Neural crest cell (in vitro differentiated cells): ENCODE measurements at places on chromosomes 2 and 18.

GRCh38 chr18:39190508-39190907 is 1624.9 kb upstream of the CELF4 start:
- no peak for DNase-seq

- DNase-seq, result no peak
Measured at GRCh38 chr2:78175645-78176044, 653.5 kb upstream of the LRRTM4 start.

DNA sequence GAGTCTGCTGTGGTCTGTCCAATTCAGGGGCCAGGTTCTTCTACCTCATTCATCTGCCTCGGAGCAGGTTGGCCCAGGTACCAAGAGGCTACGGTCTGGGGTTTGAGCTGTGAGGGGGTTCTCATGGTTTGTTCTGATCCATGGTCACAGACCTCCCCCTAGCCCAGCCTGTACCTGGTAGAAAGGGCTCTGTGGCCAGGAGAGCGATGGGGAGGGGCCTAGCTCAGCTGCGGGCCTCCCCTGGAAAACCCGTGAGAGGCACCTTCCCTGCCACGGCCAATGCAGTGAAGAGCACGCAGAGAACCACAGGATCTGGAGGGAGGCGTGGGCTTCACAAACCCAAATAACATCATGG is 19.6 kb upstream of the ALLC start:
- no peak for DNase-seq

DNA sequence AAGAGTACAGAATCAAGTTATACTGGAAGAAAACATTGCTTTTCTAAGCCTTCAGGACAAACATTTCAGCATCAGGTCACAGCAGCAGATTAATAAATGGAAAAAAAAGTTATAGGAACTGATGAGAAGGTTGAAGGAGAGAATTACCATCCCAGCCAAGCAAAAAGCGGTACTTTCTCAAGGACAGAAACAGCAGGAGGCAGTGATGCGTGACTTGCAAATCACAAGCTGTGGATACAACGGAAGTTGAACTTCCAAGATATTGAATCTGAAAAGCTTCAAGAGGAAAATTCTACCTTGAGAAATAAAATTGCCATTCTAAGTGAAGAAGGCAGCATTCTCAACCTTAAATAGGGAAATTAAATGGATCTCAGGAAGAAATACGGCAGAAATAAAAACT is 18.5 kb upstream of the SERPINB12 start:
- no peak for DNase-seq

- DNase-seq, result no peak
Measured at GRCh38 chr2:64352292-64352691, 101.7 kb upstream of the LGALSL start.

DNA sequence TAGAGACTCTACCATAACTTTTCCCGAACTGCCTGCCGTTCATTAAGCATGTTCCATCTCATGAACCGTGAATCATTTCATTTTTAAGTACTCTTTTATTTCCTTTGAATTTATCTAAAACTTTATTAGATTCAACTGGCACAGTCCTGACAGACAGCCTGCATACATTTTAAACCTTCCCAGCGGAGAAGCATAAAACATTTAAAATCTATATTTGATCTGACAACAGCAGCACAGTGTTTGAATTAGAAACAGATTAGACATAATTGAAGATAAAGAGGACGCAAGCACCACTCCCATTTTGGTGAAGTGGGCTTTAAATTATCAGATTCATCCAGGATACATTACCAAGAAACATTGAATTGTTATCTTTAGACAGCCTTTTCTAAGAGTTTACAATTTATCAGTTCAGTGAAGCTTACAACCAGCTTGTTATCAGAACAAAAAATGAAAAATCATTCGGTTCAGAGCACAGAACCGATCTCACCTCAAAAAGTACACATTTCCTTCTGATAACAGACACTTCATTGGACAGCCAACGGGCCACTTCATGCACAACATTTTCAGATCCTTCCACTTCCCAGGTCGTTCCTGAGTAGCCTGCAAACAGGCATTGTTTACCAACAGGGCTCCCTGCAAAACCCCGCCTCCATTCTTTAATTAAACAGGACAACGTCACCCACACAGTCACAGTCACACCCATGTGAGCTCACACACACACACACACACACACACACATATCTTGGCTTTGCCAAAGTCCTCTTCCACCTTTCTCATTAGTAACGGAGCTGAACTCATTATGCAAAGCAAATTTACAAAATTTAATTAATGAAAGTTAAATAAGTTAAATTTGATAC is 171.2 kb downstream of the SP3 start:
- no peak for DNase-seq

DNA sequence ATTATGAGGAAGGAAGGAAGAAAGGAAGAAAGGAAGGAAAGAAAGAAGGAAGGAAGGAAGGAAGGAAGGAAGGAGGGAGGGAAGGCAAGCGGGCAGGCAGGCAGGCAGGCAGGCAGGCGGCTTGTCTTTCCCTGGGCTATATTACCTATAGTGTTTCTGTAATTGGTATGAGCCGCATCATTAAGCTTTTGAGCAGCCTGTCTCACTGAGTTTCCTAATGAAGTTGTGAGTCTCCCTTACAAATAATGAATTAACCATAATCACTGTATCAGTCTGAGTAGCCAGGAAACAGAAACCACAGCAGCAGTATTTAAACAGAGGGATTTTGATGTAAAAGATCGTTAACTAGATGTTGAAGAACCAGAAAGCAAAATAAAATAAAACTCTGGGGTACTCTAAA is 11.8 kb upstream of the SULT1C3 start:
- no peak for DNase-seq

- DNase-seq, result no peak
Measured at GRCh38 chr2:135494503-135494902, 36.5 kb downstream of the ZRANB3 start.

DNA sequence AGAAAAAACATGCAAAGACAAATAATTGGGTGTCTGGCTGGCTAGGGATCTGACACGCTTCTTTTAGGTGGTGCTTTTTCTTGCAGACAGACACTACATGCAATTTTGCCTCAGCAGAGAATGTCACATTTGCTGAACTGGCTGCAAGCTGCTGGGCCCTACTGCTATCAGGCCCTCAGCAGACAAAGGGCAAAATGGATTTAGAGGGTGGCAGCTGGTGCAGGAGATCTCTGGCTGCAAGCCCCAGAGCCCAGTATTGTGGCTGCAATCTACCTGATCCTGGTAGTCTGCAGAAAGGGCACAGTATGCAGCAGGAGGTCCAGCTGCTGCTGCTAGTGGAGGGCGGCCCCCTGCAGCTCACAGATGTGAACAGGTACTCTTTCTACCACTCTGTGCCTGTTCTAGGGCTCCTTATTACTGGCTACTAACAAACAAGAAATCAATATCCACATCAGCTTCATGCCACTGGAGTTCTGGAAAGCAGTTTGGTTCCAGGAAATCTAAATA is 796.7 kb upstream of the CELF4 start:
- DNase-seq, result no peak

DNA sequence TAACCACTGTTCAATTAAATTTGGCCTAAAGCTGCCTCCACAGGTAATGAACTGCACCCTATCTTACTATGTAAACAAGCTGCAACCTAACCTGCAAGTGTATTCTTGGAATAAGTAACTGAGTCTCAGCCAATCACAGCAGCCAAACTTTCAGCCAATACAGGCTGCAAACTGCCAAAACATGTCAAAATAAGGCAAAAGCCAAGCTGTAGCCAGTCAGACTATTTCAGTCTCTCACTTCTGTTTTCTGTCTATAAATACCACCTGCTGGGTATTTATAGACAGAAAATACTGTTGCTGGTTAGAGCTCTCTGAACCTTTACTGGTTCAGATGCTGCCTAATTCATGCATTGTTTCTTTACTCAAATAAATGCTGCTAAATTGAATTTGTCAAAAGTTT is 14.3 kb downstream of the C2orf76 start:
- DNase-seq, result no peak

- no peak for DNase-seq
Measured at GRCh38 chr18:41416044-41416443, 539.0 kb upstream of the PIK3C3 start.

- DNase-seq, result no peak
Measured at GRCh38 chr2:119680457-119681202, 1.6 kb downstream of the TMEM177 start.

GRCh38 chr2:165584126-165584654 is 114.7 kb downstream of the CSRNP3 start:
- no peak for DNase-seq

DNA sequence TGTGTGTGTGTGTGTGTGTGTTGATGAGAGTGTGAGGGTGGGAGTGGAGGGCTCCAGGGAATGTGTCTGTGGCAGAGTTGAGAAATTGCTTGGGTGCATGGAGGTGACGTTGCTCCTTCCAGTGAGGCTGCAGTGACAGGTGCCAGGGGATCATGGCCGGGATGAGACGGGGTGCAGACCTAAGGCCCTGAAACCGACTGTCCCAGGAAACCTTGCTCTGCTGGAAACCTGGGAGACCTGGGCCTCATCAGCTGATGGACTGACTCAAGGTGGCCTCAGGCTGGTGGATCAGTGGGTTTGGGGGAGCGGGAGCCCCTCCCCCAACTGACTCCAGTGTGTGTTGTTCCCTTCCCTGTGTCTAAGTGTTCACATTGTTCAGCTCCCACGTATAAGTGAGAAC is 56.6 kb downstream of the INHBB start:
- DNase-seq, result no peak

DNA sequence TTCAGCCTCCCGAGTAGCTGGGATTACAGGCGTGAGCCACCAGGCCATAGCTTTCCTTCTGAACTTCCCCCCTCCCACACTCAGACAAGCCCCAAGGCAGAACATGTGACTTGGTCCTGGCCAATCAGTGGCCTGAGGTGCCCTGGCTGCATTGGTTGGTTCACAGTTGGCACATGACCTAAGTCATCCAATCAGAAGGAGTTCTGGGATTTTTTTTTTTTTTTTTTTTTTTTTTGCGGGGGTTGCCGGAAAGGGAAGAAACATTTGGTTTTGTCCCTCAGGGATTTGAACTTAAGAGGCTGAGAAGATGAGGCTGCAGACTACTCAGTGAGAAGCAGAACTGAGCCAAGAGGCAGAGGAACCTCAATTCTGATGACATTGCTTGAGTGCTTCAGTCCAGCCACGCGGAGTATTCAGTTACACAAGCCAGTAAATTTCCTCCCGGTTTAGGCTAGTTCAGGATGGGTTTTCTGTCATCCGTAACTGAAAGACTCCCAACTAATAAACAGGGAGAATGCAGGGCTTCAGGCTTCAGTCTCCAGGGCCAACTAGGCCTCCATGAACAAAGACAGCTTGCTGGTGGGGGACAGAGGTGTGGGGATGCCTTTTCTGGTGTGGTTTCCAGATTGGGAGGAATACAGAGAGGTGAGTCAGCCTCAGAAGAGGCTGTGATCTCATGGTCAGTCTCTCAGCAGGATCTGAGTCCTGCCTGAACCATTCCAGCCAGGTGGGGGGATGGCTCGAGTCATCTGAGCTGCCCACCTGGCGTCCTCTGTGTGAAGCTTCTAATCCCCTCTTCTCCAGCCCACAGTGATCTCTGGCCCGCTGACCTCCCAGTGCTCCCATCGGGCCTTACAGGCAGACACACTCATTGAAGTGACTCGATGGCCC is 9.2 kb downstream of the PTMA start:
- no peak for DNase-seq

DNA sequence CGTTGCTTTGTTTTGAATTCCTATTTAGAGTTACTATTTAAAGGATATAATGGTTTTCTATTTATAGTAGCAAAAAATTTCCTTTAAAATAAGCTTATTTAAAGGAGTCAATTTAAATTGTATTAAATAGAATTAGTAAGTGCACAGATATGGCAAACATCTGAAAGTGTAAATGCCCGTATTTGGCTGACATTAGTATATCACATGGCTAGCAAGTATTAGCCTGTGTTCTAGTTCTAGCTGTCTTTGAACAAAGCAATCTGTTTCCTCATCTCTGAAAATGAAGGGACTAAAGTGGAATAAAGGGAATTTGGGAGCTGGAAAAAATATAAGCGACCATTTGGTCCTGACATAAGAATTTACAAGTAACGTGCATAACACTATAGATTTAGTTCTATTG is 32.2 kb downstream of the PELI1 start:
- DNase-seq, result no peak

DNA sequence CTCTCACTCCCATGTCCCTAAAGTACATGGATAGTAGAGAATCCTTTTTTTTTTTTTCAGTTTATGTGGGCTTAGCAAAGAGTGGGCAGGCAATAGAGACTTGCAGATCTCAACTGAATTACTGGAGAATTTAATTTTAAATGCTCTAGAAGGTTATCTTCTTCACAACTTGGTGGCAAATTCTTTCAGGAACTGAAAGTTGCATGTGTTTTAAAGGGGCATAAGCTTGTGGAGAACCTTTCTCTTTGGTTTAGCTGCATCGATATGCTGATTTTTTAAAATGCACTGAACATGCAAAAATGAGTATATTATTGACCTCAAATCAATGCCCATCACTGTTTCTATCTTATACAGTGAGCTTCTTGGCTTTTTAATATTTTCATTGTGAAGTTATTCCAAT is 24.9 kb upstream of the GALNT3 start:
- no peak for DNase-seq

DNA sequence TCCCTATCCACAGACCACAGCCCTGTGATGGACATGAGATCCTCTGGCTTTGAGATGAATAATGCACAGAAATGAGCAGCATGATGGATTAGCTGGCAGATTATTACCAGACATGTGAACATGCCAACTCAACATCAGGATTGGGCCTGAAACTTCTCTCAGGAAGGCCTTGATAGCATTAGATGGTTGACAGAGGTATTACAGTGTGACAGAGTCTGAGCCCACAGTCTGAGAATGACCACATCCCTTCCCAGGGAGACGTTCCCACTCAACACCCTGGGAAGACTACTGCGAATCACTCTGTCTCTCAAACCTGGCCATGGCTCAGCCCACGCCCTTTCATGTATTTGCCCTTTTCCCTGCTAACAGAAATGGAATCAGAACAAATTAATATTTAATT is 66.9 kb downstream of the BCL11A start:
- no peak for DNase-seq

GRCh38 chr2:218870984-218871344 is 9.7 kb upstream of the WNT10A start:
- no peak for DNase-seq

DNA sequence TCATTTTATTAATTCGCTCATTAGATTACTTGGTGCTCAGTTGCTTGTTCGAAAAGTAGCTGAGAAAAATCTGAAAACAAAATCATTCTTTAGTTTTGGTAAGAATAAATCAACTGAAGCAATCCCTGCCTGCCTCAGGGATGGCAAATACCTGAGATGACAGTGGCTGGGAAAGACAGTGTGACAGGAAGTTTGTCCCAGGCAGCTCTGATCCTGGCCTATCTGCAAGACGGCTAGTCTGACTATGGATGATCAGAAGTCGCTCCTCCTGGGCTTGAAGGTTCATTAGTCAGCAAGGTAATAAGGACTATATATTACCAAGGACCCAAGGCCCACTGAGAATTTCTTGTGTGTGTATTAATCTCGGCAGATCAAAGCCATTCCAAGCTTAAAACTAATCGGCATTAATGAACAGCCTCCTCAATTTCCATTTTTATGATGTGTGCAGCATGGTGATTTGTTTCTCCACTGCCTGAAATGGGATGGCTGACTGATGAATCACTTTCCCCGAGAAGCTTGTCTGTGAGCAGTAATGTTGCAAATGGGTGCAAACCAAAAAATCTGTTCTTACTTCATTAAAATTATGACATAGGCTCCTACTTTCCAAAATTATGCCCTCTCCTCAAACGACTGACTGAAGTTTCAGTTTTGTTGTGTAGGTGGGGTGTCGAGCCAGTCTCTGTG is 199.9 kb downstream of the ACTR3 start:
- no peak for DNase-seq

GRCh38 chr18:63205791-63206252 is 113.7 kb downstream of the BCL2 start:
- no peak for DNase-seq
